ENCODE measurements at places on chromosomes 11 and 22.

GRCh38 chr22:23904573-23905254 lies 10.5 kb downstream of the MIF start:
- peak; percentile 89 for DNase-seq

DNA sequence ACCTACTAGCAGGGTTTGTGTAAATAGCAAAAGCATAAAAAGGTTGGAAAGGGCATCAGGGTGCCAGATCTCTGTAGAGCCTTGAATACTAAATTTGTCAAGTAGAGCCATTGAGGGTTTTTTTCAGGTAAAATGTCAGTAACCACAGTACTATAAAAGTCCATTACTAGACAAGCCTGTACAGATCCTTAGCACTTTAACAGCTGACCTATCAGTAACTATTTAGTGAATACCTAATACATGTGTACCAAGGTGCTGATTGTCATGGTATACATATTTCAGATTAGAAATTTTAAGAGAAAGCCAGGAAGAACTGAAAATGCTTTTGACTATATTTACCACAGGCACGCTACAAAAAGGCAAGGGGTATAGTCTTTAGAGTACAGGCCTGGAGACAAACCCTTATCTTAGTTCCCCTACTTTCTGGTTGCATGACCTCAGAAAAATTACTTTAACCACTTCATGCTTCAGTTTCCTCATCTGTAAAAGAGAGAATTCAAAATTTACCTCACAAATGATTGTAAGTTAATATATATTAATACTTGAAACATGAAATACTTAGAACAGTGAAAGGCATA lies 57.9 kb downstream of the RAB38 start:
- DNase-seq: no peak

GRCh38 chr11:103528596-103528995 lies 419.4 kb downstream of the DYNC2H1 start:
- DNase-seq: no peak

DNA sequence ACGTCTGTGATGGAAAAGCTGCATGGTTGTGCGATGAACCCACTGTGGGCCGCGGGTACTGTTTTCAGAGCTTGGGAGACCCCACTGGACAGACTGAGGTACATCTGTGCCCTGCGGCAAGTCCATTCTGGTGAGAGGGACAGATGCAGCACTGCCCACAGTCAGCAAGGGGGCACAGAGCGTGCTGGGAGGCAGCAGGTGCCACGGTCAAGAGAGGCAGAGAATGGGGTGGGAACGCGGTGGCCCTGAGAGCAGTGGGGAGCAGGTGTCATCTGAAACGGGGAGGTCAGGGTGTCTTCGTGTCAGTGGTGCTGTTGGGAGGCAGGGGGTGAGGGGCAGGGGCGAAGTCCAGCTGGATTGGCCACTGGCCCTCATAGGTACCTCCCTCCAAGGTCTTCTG lies 32.0 kb downstream of the TBC1D22A start:
- DNase-seq: no peak

DNA sequence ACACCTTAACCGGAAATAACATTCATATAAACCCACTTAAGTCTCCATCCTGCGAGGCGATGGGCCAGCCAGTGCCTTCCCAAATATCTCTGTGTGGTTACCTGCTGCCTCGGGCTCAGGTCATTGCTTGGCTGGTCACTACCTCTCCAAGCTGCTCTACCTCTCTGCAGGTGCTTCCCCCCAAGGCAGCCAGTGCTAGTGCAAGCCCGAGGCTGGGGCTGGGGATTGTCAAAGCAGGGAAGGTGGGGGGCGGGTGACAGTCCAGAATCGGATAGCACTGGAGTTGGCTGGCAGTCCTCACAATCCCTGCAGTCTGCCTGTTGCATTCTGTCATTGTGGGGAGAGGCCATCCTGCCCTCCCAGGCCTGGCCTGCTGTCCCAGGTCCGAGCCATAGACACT lies 11.1 kb downstream of the MCHR1 start:
- DNase-seq: no peak

DNA sequence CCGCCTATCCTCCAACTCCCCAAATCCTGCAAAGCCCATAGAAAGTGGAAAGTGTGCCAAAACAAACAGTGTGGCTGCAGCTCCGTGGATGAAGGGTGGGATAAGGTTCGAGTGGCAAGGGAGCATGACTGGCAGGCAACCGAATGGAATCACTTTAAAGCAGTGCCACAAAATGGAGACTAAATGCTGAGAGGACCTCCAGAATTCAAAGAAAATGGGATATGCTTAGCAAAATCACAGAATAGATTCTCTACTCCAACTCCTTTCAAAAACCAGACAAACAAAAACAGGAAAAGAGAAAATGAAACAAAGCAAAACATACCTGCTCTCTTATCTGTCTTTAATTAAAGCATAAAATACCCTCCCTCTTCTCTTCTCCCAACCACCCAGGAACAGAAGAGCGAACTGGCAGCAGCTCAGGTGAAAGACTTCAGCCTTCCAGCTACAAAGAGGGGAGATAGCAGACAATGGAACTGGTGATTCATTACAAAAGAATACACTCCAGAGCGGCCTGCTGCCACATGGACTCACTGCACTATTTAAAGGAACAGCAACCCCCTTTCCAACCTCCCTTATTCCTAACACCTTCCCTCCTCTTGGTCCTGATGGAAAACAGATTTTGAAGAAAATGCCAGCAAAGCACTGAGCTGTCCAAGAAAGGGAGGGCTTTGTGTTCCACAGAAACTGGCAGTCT lies 118.5 kb downstream of the APOL5 start:
- DNase-seq: no peak

DNA sequence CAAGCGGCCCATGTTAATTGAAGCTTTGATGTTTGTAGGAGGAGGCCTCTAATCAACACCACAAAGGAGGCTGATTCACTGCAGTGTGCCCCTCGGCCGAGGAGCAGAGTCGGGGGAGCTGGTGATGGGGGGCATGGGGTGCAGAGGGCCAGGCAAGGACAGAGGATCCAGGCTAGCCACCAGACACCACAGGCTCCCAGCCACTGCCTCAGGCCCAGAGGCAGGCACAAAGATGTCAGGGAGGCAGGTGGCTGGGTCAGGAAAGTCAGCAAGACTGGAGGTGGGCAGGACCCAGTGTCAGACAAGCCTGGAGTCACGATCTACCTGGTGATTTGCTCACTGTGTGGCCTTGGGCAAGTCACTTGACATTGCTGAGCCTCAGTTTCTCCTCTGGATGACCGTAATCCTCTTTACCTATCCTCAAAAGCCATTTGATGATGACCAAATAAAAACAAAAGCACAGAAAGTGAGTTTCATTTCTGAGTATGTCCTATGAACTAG lies 121.0 kb downstream of the BUD13 start:
- DNase-seq: no peak
